Activated B cell treated with CpG ODN at 0.5 μM for 24 hours (primary cell): ENCODE measurements at places on chromosomes 7 and 10. TPM values are rescaled to one million over a fixed set of nuclear protein-coding genes. Genes with fewer than 3 reads are reported as not detected.

DNA sequence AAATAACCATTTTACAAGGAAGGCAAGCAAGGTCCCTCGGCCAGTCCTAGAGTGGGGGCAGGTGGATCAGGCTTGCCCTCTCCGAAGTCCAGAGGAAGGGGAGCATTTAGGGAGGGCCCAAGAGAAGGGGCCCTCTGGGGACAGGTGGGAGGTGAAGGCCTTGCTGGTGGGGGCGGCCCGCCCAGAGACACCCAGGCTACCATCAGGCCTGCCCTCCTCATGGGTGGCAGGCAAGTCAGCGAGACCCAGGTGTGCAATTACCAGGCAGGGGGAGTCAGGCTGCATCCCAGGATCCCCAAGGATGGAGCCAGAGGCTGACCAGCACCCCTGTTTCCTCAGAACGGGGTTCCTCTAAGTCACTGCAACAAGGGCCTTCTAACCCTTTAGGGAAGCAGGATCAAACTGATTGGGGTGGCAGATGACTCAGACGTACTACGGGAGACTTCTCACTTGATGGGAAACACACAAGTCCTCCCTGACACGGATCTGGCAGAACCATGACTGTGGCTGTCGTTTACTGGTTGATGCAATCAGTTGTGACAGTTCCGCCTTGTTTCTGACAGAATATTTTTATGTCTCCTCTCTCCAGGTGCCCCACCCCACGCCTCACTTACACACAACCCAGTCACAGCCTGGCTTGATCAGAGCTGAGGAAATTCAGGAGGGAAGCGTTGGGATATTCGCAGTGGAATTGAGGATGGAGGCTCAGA, 8.2 kb downstream of the LOXL4 start:
- peaks cover 8% of the 10 kb centered on the region for H3K36me3 ChIP-seq
- H3K4me1 ChIP-seq: no peaks in the 10 kb centered on the region
- no peak overlapping the region for H3K27ac ChIP-seq
- DNase-seq: no peak

GRCh38 chr10:72331575-72332422, 22.9 kb downstream of the DNAJB12 start:
- peak; percentile 81 for DNase-seq
- peaks cover 93% of the 10 kb centered on the region for H3K4me1 ChIP-seq
- peak overlapping the region; percentile 94 for H3K27ac ChIP-seq
- peak overlapping the region; percentile 71 for H3K4me3 ChIP-seq

- H3K4me3 ChIP-seq: no peak overlapping the region
- peaks cover 11% of the 10 kb centered on the region for H3K27me3 ChIP-seq
- H3K36me3 ChIP-seq: no peaks in the 10 kb centered on the region
- H3K4me1 ChIP-seq: no peaks in the 10 kb centered on the region
- H3K27ac ChIP-seq: no peak overlapping the region
Observed at GRCh38 chr10:78535716-78536218, 502.1 kb downstream of the RPS24 start.

- no peak overlapping the region for H3K27ac ChIP-seq
- H3K4me3 ChIP-seq: no peak overlapping the region
- H3K36me3 ChIP-seq: peaks cover 3% of the 10 kb centered on the region
- H3K27me3 ChIP-seq: no peaks in the 10 kb centered on the region
- H3K4me1 ChIP-seq: peaks cover 52% of the 10 kb centered on the region
- no peak for DNase-seq
Observed at GRCh38 chr7:99106411-99106810, 37.5 kb downstream of the SMURF1 start.

Gene KIAA1217
- 0.32 and 0.71 TPM in 2 replicates for total RNA-seq
